WTC11 (cell line): ENCODE measurements at places on chromosomes 16 and 17.

DNA sequence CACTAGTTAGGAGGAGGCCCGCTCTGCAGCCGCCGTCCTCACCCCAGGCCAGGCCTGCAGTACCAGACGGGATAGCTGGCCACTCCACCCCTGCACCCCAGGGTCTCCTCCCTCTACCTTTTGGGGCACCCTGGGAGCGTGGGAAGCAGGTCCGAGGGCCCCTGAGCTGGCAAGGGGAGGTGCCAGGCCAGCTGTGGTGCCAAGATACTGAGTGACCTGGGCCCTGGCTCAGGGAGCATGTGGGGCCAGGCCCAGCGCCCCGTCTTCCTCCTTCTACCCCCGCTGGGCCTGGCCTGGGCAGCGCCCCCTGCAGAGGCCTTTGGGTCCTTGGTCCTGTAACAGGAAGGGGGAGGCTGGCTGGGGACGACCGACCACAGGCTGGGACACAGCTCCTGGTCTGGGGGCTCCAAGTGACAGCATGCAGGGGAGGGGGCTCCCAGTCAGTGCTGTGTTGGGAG lies 13.0 kb downstream of the PAM16 start:
- DNase-seq: no peak

- DNase-seq: peak; percentile 58
These were observed 62.7 kb upstream of the ADORA2B start for GRCh38 chr17:15882058-15882720.

- peak; percentile 75 for DNase-seq
These were observed at the start of gene TRAP1 for GRCh38 chr16:3717235-3718018. TRAP1 (minus strand) TSS chr16:3717524; CDS start chr16:3717508, 16 bp downstream.

DNA sequence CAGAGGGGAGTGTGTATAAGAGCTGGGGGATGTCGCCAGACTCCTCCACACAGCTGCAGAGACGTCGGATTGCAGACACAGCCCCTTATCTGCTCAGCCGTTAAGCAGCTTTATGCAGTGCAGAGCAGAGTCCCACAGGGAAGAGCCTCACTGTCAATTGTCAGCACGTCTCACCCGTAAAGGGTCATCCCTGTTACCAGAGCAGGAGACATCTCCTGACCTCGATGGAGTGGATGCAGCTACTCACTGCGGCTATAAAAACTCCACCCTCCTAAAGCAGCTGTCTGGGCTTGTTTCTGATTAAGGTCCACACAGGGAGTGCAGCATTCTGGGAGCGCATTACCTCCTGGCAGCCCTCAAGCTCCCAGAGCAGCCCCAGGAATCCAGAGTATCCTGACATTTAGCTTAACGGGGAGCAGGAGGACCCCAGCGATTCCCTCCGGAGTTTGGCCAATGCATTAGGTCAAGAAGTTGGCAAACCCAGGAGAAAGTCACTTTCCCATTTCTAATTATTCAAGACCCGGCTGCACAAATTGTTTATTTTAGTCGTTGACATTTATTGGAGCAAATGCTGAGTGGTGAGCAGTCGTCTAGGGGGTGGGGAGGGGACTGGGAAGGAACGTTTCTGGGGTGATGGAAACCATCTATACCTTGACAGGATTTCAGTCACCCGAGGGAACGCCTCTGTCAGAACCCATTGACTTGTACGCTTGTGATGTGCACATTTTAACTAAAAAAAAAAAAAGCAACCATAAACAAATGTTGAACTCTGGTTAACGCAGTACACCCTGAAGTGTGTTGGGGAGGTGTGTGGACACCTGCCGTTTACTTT lies 100.0 kb upstream of the ZNF469 start:
- DNase-seq: no peak

DNA sequence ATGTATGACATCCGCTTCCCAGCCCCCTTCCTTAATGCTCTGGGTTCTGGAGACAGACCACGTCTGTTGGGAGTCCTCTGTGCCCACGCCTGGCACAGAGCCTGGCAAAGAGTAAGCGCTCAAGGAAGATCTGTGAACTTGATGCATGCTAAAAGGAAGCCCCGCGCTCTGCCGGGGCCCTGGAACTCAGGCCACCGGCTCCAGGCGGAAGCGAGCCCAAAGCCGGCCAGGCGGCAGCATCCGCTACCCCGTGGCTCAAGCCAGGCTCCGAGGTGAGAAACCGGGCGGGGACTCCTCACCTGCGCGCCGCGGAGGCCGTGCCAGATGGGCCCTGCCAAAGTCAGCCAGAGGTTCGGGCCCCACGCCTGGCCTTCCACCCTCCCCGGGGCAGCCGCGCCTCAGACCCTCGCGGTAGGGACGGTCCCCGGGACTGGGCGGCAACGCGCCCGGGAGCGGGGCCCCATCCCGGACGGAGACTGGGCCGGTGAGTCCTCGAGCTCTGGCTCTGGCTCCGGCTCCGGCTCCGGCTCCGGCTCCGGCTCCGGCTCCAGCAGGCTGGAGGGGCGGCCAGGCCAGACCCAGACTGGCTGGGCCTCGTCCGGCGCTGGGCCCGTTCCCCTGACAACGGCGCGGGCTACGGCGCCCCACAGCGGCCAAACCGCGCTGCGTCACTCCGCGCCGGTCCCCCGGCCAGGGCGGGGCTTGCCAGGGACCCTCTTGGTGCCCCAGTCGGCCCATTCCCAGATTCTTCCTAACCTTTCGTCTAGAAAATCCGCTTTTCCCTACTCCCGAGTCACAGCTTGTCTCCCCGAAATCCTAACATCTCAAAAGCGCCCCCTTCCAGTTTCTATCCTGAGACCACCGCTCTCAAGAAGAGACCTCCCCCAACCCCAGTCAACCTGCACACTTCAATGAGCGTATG lies at the start of gene ZDHHC1:
Gene ZDHHC1, minus strand, starts transcription at position 606 of the 922 bp plus-strand sequence. CDS start 8,702 bp downstream, outside the sequence.
- DNase-seq: peak; percentile 83

DNA sequence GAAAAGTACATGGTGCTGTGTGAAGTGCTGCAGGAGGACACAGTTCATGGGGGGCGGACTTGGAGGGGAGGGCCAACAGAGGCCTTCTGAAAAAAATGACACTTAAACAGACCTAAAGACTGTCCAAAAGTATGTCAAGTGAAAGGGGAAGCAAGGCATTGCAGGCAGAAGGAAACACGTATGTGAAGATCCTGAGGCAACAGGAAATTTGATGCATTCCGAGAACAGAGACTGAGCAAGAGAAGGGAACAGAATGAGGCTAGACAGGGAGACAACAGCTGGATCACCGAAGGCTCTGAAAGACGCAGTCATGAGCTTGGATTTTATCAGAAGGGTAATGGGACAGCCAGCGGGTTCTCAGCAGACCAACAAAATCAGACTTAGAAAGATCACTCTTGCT lies 1.1 kb downstream of the IFT20 start:
- no peak for DNase-seq

DNA sequence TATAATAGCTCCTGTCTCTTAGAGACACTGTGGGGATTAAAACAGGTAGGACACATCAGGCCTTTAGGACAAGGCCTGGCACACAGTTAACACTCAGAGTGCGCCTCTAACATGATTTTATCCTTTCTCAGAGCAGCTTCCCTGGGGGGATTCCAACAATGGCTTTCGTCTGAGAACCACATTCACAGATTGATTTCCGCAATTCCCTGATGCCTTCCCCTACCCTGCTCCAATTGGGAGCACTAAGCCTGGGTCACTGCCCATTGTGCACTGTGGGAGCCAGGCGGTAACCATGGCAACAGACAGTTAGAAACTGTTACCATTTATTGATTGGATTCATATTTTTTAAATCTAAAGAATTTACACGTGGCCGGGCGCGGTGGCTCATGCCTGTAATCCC lies 5.9 kb upstream of the ALKBH5 start:
- no peak for DNase-seq

DNA sequence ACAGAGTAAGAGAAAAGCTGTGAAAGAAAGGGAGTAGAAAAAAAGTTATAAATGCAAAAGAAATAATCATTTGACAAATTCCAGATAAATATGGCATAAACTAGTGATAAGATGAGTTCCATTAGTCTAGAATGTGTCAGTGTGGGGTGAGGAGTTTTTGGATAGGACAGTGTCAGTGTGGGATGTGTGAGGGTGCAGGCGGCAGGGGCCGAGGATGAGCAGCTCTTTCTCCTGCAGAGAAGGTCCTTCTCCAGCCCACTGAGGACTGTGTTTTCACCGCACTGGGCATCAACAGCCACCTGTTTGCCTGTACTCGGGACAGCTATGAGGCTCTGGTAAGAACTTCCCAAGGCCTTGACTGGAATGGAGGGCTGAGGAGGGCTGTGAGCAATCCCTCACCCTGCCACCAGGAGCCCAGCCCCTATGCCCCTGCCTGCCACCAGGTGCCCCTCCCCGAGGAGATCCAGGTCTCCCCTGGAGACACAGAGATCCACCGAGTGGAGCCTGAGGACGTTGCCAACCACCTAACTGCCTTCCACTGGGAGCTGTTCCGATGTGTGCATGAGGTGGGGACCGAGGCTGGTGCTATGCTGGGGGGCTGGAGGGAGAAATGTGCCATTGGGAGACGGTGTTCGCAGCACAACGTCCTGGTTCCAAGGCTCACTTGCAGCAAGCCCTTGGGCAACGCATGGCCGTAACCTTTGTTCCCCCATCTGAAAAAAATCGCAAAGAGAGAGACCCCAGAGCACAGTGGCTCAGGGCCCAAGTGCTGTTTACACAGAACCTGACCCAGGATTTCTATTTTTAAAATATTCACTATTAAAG lies 13.1 kb downstream of the RAPGEFL1 start:
- DNase-seq: peak; percentile 73

DNA sequence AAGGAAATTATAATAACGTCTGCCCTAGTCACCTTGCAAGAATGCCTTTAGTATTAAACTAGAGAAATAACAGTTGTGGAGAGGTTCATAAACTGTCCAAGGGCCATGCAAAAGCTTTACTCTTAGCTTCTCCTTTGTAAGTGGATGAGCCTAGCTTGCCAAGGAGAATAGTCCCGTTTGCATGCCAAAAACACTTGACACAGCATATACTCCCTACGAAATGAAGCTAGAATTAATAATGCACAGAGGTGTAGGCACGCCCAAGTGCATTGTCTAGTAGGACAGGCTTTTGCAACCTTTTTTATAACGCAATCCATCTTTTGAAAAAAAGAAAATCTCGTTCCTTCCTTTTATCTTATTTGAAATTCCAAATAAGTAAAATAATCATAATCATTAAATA lies 12.8 kb upstream of the CDRT4 start:
- no peak for DNase-seq

DNA sequence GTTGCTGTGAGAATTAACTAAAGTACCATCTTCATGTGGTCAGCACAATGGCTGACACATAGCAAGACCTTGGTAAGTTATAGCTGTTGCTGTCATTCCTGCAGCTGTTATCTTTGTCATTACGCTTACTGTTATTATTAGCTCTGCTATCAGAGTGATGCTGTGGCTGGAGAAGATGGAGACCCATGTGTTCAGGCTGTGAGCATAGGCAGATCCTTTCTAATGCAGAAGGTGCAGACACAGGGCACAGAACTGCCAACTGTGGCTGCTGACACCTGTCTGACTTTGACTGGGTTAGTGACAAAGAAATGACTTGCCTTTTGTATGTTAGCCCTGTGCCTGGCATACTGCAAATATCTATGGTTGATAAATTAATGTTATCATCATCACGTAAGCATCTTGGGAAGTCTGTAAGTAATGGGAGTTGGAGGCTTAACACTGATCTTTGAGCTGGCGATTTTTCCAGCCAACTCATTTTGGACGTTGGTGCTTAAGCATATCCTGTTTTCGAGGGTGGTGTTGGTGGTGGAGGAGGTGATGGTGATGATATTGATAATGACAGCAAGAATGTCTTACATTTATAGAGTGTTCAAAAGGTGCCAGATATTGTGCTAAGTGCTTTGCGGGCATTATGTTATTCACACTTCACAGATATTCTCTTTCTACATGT lies 695.3 kb downstream of the WWOX start:
- no peak for DNase-seq

DNA sequence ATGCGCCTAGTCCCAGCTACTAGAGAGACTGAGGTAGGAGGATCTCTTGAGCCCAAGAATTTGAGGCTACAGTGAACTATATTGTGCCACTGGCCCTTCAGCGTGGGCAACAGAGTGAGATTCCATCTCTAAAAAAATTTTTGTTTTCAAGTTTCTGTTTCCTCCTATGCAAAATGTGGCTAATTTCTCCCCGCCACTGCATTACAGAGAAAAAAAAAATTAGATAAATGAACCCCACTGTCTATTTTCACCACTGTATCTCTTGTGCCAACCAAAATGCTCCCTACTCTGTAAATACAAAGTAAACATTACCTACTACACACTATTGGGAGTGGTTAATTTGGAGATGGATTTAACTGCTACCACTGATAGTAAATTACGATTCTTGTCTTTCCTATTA lies 2.0 kb downstream of the MARF1 start:
- no peak for DNase-seq

DNA sequence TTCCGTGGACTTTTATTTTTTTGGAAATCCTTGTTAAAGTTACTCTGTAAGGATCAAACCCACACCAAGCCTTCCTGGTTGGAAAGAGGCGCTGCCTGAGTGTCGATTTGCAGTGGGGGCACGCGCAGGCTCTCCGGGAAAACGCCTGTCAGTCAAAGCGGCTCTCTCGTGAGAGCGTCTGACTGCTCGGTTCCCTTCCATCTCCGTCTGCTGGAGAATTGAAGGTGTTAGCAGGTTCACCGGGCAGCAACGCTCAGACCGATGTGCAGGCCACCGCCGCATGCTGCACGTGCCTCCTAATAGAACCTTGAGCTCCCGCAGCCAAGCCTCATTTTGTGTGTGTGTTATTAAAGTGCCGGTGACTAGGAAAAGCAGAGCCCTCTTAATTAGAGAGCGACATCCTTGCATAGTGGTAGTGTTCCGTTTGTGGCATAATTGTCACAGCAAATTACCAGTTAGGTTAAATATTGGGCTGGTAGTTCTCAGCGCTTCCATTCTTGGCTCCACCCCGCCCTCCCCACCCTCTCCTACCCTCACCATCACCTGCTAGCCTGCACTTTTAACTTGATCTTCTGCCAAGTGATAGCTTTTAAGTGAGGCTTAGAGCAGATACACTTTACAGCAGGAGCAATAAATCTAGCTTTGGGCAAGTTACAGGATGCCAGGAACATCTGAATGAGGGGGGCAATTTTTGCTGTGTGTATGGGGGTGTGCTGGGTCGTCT lies 75.5 kb downstream of the RPA1 start:
- DNase-seq: no peak

DNA sequence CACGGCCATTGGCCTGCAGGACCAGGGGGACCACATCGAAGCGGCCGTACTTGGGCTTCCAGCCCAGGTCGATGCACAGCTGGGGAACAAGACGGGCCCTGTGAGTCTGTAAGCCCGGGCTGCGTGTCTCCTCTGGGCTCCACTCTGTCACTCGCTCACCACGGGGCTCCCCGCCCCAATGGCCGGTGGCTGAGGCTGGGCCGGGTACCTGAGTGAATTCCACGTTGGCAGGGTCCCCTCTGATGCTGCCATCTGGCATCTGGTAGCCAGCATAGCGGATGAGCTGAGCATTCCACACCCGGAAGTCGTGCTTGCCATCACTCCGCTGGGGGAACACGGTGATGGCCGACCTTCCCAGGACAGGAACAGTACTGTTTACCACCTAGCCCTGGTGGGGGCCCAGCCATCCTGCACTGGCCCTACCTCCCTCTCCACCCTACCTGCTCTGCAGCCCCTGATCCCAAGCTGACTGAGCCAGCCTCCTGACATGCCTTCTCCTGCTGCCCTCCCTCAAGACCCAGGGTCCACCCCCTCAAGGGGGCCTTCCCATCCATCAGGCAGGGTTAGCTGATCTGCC lies 19.4 kb downstream of the NOS2 start:
- no peak for DNase-seq

GRCh38 chr17:58326609-58327362 lies 1.8 kb downstream of the TSPOAP1 start:
- no peak for DNase-seq
